Stimulated activated CD4-positive, alpha-beta T cell treated with anti-CD3 and anti-CD28 coated beads, Interleukin-1b, Interleukin-23, amount 100 ng/mL, for 4 hours (primary cell): ENCODE measurements at places on chromosomes 12 and 14.

DNA sequence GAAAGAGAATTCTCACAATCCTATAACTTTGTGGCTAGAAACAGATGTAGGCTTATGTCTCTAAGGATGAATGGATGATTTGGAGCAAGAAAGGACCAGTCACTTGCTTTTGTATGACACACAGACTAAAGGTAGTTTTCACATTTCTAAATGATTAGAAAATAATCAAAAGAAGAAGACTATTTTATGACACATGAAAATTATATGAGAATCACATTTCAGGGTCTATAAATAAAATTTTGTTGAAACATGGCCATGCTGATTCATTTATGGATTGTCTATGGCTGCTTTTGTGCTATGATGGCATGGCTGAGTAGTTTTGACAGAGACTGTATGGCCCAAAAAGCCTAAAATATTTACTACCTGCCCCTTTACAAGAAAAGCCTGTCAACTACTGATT, 49.4 kb upstream of the FRMD6 start:
- no peak for DNase-seq

GRCh38 chr12:9123781-9124382, 8.2 kb upstream of the A2M start:
- DNase-seq: no peak

DNA sequence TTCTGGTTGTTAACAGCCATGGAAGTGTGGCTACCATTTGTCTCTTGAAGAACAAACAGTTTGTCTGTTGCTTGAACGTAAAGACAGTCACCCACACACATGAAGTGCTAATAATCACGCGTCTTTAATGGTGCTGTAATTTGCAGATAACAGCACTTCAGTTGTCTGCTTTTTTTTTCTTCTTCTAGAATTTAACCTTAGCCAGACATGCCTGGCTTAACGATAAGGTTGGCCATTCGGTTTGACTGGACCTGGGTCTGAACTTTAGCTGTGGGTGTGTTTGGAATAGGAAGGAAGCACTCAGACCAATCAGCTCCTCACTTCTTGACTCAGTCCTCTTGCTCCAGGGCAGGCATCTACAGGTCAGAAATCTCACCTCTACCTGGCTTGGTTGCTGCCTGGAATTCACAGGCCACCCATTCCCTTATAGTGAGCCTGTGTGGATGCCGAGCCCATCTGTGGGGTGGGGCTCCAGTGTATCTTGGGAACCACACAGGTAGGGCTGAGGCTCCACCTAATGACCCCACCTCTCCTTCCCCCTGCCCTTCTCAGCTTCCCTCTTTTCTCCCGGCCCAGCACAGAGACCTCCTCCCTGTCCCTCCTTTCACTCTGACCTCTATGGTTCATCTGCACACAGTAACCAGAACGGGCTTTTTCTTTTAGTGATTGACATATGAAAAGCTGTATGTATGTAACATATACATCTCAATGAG, 246.4 kb upstream of the PWP1 start:
- DNase-seq: no peak

- DNase-seq: no peak
Measured at GRCh38 chr12:93163260-93164036, 214.3 kb upstream of the NUDT4 start.

DNA sequence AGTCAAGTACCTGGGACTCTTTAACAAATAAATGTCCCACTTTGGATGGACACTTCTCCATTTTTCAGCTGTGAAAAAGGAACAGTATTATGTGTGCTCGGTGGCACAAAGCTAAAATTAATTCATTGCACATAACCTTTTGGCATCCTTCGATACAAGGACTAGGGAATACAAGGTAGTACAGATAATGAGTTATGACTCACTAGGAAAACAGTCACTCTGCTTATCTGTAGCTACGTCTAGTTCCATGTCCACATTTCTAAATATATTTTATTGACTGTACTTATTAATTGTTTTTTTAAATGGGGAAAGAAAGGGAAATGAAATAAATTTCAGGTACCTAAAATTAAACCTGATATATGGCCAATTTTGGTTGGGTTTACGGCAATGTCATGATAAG, 35.2 kb upstream of the RIC8B start:
- DNase-seq: no peak

GRCh38 chr12:128606051-128606450, 217.7 kb downstream of the SLC15A4 start:
- no peak for DNase-seq

DNA sequence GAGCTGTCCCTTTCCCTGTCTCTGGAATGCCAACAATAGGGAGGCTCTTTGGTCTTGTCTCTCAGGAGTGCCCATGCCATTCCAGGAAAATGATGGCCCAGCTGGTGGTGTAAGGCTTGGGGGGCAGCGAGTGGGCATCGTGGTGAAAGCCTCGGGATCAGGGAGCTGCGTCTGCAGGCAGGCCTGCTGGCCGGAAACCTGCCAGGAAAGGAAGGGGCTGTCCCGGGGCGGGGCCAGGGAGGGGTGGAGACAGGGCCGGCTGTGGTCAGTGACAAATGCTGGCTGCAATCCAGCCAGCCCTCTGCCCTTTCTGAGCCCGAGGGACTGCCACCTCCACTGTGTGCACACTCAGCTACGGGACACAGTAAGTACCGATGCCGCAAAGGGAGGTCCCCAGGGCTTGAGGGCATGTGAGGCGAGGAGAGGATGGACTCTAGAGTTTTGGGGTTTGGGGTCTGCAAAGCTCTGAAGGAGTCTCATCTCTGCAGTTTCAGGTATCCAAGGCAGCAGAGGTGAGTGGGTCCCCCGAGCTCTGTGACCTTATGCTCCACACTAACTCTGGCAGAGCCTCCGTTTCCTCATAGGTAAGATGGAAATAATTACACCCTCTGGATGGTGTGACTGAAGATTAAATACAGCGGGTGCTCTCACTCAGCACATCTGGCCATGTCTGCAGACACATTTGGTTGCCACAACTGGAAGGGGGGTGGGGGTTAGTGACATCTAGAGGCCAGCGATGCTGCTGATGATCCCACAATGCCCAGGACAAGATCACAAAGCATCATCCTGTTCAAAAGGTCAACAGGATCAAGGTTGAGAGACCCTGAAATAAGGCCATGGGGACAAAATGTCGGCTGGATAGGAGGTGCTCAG, at the start of gene SERPINA5:
TSS of gene SERPINA5 (plus strand) at position 300 of the 873 bp plus-strand sequence. CDS start 5,937 bp downstream, outside the sequence.
- DNase-seq: no peak

DNA sequence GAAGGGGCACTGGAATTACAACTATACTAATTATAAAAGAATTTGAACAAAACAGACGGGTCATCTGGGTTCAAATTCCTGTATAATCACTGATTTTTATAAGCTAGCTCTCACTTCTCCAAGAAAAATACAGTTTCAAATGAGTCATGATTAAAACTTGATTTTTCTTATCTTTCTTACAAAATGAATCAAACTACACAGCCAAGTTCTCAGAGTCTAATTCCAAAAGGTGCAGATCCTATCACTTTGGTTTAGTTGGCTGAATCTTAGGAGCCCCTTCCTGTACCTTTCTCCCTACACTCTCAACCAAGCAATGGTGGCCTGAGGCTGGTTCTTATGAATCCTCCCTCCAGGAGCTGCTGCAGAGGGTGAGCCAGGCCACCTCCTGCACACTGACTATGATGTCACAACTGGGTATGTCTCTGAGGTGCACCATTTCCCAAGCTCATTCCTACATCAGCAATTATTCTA, 43.8 kb upstream of the BMP4 start:
- no peak for DNase-seq

GRCh38 chr12:1697271-1697670, 6.4 kb downstream of the ADIPOR2 start:
- DNase-seq: no peak

DNA sequence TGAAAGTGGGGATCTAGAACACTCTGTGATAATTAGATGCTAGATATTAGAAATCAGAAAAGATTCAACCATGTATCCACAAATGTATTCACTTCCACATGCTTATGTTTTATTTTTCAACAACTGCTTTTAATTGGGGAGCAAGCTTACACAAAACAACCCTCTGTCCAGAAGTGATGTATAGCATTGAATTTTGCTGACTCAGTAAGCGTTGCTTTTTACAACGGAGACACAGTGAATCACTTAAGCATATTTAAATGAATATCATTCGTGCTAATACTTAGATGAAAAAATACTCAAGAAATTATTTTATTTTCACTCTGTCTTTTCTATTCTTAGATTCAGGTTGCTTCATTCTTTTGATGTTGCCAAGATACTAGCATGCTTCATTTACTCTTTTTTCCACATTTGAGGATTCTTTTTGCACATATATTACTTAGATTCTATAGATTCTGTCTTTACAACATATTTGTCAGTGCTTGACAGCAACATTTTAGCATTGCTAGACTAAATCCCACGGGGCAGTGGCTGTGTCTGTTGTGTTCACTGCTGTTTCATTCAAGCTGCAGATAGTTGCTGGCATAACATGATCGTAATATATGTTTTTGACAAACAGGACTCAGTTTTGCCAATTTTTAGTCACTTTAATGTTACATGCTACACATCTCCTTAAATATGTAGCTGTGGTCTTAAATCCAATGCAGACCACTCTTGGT, 1714.4 kb upstream of the SEL1L start:
- no peak for DNase-seq

DNA sequence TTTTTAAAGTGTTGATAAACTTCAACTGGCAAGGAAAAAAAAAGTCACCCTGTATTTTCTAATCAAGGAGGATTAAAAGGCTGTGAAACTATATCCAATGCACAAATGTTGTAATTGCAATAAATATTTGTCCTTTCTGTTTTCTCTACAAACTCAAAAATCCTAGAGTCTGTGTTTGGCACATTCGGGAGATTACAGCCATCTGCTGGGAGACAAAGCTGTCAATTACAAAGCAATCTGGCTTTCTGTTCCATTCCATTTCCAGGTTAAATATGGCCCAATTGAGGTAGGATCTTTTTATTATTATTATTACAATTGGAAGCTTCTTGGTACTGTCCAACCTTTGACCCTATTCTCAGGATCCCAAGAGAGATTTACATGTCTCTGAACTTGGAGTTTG, 295.9 kb downstream of the DIO2 start:
- no peak for DNase-seq

DNA sequence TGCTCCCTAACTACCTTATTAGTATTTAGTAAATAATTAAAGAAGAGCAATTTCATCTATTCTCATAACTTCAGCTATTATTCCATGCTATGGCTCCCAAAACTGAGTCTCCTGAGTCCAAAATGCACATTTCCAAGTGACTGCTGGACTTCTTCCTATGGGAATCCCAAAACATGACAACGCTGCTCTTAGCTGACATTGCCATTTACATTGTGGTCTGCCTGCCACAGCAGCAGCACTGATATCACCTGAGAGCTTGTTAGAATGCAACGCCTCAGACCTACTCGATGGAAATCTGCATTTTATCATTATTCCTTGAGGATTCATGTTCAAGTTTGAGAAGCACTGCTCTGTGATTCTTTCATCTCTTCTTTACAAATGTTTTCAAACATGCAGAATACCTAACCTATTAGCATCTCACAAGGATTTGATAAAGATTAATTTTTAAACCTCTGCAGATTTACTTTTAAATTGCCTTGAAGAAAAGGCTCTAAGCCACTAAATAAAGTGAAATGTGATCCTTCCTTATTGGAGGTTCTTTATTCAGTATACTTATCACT, 77.7 kb downstream of the SEC23A start:
- no peak for DNase-seq

DNA sequence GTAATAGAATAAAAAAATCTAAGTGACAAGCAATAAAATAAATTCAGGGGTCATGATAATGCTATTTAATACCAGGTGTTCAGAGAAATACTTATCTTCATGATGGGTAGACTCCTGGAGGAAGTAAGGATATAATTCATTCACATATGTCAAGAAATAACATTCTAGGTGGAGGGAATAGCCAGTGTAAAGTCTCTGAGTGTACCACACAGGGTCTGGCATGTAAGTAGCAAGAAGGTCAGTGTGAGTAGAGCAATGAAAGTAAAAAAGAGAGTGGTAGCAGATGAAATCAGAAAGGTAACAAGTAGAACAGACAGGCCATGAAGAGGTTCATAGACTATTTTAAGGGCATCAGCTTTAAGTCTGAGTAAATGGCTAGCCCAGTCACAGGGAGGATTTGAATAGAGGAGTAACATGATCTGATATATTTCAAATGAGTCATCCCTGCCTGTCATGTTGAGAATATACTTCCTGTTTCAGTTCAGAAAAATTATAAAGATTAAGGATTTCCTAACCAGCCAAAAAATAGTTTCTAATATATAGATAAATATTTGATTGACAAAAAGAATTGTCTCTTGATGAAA, 519.9 kb downstream of the C12orf50 start:
- no peak for DNase-seq
